NCI-H2107 (cell line): ENCODE measurements at places on chromosomes 4 and X.

DNA sequence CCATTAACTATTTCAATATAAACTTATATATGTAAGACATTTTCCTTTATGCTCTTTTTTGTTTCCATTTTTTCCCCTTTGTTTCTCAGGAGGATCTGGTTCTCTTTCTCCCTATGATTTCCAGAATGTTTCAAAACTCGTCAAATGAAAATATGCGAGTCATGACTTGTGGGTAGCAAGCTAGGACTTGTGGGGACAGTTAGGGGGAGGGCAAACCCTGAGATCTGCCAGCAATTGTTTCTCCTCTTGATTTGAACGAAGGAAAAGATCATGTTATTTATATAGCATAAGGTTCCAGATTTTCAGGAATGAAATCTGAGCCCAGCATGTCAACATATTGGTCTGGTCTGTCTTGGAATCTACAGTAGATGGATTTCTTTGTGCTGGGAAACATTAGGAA, 28.9 kb upstream of the GPC4 start:
- DNase-seq = no peak

DNA sequence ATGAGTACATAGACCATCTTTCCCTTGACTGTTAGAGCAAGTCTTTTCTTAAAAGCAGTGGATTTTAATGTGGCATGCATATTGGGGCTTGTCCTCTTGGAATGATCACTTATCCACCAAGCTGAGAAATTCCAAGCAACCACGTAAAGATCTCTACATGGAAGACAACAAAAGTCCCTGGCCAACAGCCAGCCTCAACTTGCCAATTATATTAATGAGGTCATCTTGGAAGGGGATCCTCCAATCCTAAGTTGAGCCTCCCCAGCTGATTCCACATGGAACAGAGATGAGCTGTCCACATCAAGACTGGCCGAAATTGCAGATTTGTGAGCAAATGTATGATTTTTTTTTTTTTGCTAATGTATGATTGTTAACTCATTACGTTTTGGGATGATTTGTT, 20.6 kb upstream of the FTHL17 start:
- no peak for DNase-seq

DNA sequence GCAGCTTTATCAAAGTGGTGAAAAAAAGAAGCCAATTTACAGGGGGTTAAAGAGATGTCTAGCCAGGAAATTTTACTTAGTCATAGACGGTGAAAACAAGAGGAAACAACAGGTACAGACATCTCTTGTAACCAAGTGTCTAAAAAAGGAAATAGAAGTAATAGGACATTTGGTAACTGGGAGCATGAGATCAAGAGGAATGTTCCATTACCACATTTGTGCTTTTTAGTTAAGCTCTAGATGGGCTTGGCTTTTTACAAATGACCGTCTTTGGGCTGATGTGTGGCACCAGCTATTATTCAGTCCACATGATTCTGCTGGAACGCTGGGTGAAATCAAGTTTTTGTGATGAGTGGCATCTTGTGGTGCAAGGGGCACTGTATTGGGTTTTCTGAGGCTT, 179.5 kb downstream of the SMIM20 start:
- no peak for DNase-seq

DNA sequence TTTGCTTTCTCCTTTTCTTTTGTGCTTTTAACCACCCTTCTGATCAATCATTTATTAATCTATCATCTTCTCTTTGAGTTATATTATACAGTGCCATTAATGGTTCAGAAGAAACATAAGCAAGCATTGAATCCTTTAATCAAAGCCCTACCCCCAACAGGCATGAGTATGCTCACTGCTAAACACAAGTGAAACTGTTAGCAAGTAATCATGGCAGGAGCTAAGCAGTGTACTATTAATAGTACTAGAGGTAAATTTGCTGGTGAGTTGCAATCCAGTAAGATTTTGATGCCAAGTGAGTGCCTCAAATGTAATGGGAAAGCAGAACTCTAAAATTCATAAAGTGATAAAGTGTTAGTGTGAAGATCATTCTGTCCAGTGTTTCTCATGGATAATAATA, 57.2 kb downstream of the FNIP2 start:
- no peak for DNase-seq

DNA sequence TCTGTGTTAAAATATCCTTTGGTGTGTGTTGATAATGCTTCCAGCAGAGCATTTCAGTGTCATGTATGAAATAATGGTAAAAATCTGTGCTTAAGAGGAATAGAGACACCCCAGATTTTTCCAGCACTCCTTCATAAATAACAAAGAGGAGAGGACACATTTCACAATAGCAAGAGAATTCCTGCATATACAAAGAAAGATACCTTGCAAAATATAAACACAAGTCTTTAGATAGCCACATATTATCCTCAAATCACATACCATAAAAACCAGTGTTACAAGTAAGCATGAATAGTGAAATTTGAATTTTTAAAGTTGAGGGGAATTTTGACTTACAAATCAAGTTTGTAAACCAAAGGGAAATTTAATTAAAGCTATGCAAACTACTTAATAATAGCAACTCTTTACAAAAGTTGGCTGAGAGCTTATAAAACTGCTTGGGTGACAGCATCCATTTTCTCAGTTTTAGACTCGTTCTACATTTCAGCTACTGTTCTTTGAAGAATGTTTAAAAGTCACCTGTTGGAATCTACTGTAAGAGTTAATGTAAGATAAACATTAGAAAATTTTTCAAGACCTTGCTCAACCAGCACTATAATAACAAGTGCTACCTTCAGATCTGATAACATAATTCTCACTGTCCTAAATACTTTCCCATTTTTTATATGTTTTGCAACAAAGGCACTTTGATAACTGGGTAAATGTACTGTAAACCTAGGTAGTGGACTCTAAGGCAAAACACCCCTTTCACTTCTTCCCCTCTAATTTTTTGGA, 3.7 kb downstream of the APELA start:
- no peak for DNase-seq

- no peak for DNase-seq
Measured at GRCh38 chr4:59553063-59553720, 1646.9 kb upstream of the ADGRL3 start.

DNA sequence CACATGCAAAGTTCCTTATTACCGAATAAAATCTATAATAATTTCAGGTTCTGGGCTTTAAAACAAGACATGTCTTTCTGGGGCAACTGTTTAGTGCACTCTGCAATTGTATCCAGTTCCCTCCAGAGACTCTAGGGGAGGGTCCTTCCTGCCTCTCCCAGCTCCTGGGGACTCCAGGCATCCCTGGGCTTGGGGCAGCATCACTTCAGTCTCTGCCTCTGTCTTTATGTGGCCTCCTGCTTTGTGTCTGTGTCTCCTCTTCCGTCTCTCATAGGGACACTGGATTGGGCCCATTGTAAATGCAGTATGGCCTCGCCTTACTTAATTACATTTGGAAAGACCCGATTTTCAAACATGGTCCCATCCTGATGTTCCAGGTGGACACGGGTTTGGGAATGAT, 10.9 kb upstream of the ASMTL start:
- no peak for DNase-seq

DNA sequence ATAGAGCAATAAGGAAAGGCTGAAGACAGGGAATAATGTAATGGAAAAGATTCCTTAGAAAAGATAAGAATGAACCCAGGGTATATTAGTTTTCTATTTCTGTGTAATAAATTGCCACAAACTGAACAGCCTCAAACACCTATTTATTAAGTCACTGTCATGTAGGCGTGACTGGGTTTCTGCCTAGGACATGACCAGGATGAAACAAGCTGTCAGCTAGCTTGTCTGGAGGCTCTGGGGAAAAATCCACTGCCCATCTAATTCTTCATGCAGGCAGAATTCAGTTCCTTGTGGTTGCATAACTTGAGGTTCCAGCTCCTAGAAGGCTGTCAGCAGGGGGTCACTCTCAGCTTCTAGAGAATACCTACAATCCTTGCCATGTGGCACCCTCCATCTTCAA, 277.7 kb downstream of the TMA16 start:
- no peak for DNase-seq

- no peak for DNase-seq
Measured at GRCh38 chrX:26442340-26442739, 226.4 kb downstream of the MAGEB5 start.

DNA sequence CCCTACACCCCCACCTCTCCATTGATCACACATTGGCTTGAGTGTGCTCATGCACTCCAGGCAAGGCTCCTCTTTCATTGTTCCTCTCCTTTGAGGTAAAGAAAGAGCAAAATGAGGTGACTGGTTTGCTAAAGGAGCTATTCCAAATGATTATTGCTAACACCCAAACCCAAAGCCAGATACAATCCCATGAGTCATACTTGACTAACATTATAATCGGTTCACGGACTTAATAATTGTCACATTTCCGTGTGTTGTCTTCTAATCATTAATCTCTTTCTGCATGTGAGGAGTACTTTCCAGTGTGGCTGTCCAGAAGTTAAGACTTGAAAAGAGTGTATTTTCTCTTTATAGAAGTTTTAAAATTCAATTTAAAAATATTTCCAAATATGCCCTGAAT, 174.3 kb upstream of the SFRP2 start:
- DNase-seq = no peak

DNA sequence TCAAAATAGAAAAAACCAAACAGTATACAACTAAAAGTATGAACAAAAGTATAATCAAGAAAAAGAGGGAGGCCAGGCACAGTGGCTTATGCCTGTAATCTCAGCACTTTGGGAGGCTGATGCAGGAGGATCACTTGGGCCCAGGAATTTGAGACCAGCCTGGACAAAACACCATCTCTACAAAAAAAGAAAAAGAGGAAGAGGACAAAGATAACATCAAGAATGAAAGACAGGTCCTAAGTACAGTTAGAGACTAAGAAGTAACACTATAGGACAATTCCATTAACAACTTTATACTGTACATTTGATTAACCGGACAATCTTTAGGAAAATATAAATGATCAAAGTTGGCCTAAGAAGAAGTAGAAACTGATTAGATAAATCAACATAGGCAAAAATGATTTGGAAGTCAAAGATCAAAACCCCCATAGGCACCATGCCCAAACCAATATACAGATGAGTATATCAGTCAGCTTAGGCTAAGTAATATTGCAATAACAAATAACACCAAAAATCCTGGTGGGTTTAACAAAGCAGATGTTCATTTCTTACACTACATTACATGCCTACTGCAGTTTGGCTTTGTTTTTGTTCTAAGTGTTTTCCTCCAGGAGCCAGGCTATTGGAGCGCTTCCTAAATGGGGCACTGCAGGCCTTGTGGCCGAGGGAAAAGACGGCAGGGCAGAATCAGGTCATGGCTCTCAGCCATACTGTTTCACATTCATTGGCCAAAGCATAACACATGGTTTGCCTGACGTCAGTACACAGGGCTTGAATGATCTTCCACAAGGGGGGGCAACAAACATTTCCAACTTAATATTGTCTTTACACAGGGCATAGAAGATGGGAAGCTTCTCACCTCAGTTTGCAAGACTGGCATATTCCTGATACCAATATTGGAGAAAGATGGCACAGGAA, 42.2 kb upstream of the HGFAC start:
- DNase-seq = no peak

GRCh38 chrX:147850875-147851274, 60.8 kb upstream of the FMR1 start:
- no peak for DNase-seq

DNA sequence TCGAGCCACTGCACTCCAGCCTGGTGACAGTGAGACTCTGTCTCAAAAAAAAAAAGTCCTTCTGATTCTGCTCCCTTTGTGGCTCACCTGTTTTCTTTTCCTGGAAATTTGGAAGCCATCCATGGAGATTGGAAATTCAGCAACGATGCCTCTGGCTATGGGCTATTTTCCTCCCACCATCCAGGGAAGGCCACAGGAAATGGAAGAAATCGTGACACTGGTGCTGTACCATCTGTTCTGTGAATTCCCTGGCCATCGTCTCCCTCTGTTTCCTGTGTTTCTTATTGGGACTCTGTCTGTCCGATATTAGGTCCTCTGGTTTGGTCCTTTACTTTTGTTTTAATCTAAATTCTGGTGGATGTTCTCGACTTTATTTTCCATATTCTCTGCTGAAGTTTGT, 29.4 kb upstream of the ADRA2C start:
- no peak for DNase-seq

DNA sequence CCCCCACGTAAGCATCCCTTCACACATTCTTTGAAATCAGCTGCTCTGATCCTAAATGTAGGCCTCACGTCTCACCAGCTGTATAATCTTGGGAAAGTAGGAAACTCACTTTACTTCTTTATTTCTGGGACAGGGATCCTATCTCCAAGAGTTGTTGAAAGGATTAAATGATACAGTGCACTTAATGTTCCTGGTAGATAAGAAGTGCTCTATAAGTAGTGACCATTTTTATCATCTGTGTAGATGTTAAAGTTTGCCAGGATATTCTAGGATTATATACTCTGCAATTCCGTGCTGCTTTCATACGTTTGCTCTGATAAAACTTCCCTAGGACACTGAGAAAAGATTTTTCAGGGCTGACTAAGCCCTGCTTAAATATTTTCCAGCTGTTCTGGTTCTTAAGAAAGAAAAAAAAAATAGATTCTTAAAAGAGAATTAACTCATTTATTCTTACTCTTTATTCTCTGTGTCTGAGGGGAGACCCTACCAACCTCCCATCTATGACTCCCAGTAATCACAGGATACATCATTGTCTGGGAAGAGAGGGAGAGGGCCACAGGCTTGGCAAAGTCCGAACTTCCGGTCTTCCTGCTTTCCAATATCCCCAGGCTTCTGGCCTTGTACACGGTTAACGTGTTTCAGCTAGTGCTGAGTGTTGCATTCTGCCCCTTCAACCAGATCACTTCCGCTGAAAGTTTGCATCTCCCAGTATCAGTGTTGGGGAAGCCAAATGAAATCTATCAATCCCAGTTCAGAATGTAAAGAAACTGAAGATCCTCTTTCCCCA, 269.2 kb downstream of the TRIML1 start:
- no peak for DNase-seq

GRCh38 chrX:29044423-29045184, 457.4 kb downstream of the IL1RAPL1 start:
- DNase-seq = no peak

- DNase-seq = no peak
Measured at GRCh38 chr4:6641164-6641970, 882 bp downstream of the MRFAP1 start.

GRCh38 chrX:119853444-119853843, 681 bp upstream of the UPF3B start:
- no peak for DNase-seq

- DNase-seq = no peak
Measured at GRCh38 chrX:7654316-7654715, 188.7 kb upstream of the VCX start.

GRCh38 chrX:135477576-135477975, 42.9 kb upstream of the INTS6L start:
- DNase-seq = peak; percentile 59

DNA sequence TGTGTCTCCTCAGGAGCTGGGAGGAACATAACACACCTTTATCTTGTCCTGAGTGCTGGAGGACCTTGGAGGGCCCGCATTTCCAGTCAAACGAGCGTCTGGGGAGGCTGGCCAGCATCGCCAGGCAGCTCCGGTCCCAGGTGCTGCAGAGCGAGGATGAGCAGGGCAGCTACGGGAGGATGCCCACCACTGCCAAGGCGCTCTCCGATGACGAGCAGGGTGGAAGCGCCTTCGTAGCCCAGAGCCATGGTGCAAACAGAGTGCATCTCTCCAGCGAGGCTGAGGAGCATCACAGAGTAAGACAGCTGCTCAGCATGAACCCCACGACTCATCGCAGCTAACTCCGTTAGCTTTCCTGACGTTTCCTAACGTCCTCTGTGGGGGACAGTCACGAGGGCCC, 430 bp downstream of the TRIML1 start:
- DNase-seq = no peak
